Activated CD4-positive, alpha-beta memory T cell treated with anti-CD3 and anti-CD28 coated beads for 36 hours (primary cell): ENCODE measurements at places on chromosomes 6 and 20. TPM values are rescaled to one million over a fixed set of nuclear protein-coding genes. Genes with fewer than 3 reads are reported as not detected.
A peak's percentile ranks its signal among the peaks of the same experiment; 100 is the strongest.

DNA sequence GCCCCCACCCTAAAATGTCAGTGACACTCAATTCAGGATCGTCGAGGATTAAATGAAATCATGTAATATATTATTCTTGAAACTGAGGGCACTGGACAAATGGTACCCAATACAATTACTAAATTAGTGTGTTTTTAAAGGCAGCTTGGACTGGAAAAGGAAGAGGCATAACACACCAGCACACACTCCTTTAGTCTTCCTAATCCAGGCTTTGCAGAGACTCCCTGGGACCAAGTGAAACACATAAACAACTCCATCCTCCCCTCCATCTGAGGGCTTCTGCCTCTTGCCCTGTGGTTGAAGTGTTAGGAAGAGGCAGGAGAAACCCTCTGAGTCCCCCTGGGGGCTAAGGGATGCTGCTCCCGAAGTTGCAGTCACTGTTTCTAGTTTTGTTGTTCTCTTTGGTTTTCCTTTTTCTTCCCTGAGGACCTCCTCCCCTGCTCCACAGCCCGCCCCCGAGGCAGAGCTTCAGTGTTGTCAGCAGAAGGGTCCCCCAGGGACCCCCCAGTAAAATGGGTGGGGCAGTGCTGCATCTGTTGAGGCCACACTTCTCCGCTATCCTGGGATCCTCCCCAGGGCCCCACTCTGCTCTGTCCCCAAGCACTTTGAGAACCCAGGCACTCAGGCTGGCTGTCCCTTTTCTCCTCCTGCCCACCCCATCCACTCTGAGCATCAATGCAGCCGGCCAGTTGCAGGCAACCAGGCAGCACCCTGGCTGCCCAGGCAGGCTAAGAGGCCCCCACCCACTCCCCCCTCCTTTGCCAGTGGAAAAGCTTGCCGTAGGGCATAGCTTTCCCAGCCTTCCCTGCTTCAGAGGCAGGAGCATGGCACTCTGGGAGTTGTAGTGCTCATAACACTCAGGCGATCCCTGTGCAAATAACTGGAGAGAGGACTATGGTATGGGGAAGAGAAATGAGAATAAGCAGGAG is 5.9 kb downstream of the TMEM63B start:
- DNase-seq, result no peak

- peak; percentile 34 for DNase-seq
Measured at GRCh38 chr20:25372584-25373336, 17.9 kb downstream of the ABHD12 start.

DNA sequence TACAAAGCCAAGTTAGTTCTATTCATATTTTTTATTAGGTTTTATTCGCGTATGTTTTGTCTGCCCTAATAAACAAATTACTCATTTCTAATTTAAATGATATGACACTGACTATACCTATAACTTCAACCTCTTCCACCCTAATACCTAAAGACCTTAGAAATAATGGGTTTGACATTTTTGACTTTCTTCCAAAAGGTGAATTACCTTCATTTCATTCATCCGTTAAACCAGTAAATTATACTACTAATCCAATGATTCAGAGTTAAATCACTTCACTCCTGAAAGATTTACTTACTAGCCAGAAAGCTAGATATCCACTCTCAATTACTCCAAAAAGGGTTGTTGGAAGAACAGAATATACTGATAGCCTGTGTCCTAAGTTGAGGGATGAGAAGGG is 5.2 kb downstream of the MRPS10 start:
- DNase-seq, result no peak

DNA sequence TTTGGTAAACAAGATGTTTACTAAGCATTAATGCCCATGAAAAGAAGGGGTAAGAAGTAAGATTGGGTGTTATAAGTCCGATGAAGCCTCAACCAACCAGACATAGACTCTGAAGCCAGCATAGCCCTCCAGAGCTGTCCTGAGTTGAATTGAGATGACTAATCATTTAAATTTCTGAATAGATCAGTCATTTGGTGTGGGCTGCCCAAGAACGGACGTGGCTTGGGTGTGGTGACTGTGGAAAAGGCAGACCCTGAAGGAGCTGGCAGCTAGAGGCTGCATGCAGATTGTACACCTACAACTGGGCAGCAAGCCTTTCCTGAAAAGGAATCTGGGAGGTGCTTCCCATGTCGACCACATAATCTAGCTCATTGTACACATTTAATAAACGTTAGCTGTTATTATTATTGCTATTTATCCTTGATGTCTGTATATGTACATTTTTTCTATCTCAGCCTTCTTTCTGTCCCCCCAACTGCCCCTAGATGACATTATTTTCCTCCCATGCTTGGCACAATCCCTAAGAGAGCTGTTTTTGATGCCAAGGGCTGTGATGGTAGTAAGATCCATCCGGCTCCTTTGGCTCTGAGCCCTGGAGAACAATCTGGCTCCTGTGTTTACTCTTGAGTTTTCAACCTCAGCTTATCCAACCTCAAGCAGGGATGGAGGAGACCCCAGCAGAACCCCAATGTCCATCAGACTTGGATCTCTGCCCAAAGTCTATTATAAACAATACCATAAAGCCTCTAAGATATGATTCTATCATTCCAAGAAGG is 57.6 kb upstream of the JAG1 start:
- DNase-seq, result no peak

- DNase-seq, result no peak
Measured at GRCh38 chr6:46338131-46338530, 153.1 kb downstream of the RCAN2 start.

DNA sequence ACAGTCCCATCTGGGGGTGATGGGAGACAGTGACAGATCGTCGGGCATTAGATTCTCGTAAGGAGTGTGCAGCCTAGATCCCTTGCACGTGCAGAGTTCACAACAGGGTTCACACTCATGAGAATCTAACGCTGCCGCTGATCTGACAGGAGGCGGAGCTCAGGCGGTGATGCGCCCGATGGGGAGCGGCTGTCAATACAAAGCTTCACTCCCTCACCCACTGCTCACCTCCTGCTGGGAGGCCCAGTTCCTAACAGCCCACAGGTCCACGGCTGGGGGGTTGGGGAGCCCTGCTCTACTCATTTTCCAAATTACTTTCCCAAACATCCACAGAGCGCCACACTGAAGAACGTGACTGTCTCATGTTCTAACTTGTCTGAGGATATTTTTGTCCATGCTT is 25.3 kb downstream of the CTCFL start:
- DNase-seq, result no peak

GINS1 gene
- 31.5 TPM for total RNA-seq

SYNDIG1 gene
- total RNA-seq, result not detected
